Ascending aorta (tissue), 2 donors: ENCODE measurements at places on chromosomes 12 and 14.

DNA sequence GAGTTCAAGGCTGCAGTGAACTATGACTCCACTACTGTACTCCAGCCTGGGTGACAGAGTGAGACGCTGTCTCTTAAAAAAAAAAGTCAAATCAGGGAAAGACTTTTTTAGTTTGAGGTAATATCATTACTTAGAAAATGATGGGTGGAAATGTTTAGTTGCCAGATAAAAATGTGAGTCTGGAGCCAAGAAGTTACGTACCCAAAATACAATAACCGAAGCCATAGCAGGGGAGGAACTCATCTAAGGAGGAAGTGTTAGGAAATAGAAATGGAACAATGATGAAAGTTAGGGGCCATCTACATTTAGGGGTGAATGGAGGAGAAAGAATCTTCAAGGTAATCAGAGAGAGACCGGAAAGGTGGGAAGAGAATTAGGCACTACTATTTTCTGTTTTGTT, 98.8 kb downstream of the DACT1 start:
- no peak for DNase-seq

DNA sequence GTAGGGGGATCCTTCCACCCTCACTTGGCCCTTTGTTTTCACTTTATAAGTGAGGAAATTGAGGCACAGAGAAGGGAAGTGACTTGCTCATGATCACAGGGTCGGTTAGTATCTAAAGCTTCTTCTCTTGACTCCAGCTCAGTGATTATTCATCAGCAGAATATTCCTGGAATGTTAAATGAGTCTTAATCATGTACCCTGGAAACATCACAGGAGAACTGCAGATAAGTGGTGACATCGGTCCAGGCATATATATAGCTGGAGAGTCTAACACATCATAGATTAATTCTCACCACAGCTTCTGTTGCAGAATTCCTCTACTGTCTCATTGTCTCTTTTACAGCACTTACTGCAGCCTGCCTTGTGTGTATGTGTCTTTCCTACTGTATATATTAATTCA, 69.9 kb downstream of the PAH start:
- DNase-seq, result no peak

- no peak for DNase-seq
Measured at GRCh38 chr12:69437073-69437472, 33.1 kb upstream of the FRS2 start.

GRCh38 chr14:52797653-52798052, 6.2 kb upstream of the GNPNAT1 start:
- DNase-seq, result no peak

GRCh38 chr14:51428981-51429380, 188.9 kb downstream of the TMX1 start:
- no peak for DNase-seq

DNA sequence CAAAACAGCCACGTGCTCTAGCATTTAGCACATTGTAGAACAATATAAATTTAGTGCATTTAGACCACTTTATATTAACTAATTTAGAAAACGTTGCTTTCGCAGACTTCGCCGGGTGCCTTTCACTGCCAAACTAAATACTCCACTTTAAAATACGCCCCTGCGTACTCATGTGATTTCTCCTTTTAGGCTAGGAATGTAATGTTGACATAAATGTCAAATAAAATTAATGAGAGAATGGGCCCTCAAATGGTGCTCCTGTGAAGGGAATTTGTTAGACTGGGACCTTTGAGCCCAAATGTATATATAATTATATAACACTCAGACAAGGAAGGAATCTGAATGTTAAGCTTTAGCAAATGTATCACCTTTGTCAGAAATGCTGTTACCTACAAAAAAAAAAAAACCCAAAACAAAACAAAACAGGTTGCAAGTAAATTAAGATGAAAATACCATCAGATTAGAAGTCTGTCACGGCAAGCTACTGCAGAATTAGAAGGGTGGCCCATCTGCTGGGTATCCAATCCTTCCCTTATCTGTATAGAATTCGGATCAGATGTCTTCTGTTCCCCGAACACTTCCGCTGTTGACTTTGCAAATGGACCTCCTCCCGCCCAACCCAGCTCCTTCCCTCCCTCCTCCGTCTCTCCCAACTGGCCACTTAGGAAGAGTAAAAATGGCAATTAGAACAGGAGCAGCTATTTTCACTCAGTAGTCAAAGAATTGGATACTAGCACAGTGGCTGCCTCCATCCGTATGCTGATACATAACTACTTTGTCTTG, 159.3 kb upstream of the FOXN3 start:
- DNase-seq, result no peak

DNA sequence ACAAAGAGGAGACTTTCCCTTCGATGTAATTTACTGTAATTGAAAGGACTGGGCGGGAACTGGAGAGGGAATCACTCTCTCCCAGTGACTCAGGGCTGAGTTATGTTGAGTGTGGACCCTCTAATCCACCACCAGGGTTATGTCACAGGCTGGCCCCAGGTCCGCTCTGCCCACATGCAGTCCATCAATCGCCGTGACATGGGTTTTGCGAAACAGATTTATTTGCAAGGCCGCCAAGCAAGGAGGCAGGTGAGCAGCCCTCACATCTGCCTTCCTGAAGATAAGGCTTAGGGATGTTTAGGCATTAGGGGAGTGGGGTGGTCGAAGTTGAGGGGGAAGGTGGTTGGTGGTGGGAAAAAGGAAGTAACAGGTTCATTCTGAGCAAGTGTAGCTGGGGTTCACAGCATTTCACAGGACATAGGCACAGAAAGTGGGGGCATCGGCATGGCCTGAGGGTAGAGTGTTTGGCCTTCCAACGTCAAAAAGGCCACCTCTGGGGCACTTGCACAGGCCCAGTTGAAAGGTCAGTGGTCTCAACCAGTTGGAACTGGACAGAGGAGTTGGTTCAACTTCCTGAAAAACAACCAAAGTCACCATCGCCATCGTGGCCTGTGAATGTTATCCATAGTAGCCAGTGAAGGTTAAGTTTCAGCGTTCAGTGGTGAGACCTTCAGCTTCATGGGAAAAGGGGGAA, 66.9 kb downstream of the DNAH10 start:
- DNase-seq, result no peak

DNA sequence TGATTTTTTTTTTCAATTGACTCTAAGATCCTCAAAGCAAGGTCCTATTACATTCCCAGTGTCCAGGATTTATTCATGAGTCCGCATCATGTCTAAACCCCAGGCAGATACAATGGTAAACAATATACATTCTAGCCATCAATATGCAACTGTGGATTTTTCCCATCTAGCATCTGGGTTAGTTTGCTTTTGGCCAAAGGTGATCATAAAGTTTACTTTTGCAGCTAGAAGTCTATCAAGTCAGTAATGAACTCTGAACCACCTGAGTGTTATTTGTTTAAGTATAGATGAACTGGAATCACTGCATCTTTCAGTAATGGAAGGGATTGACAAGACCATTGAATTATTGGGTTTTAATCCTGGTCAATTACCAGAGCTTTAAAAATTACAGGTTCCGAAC, 80.8 kb downstream of the STON2 start:
- no peak for DNase-seq

DNA sequence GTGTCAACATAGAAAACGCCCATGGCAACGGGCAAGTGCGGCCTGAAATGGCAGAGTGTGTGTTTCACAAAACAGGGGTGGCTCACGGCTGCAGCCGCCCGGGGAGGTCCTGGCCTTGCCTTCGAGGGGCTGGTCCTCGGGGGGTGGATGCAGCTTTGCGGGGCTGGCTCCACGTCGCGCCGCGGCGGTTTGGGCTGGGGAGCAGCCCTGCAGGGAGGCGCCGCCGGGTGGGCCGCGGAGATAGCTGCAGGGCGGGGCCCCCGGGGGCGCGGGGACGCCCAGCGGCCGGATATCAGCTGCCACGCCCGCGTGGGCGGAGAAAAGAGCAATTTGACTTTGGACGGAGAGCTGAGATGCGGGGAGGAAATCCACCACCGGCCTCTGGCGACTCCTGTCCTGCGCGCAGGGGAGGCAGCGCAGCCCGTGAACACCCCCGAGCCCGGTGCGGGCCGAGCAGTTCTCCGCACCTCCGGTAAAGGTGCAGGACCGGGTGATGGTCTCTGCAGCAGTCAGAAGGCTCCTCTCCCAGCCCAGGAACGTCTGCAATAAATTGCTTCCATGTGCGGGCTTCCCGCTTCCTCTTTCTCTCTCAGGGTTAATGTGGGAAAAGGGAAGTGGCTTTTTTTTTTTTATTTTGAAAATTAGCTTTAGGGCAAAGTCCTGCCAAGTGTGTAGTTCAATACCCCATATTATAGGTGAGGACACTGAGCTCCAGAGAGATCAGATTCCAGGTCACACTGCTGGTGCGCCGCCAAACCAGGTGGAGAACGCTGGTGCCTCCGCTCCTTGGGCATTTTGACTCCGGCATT, 110.5 kb downstream of the ARF6 start:
- peak; percentile 33 for DNase-seq

DNA sequence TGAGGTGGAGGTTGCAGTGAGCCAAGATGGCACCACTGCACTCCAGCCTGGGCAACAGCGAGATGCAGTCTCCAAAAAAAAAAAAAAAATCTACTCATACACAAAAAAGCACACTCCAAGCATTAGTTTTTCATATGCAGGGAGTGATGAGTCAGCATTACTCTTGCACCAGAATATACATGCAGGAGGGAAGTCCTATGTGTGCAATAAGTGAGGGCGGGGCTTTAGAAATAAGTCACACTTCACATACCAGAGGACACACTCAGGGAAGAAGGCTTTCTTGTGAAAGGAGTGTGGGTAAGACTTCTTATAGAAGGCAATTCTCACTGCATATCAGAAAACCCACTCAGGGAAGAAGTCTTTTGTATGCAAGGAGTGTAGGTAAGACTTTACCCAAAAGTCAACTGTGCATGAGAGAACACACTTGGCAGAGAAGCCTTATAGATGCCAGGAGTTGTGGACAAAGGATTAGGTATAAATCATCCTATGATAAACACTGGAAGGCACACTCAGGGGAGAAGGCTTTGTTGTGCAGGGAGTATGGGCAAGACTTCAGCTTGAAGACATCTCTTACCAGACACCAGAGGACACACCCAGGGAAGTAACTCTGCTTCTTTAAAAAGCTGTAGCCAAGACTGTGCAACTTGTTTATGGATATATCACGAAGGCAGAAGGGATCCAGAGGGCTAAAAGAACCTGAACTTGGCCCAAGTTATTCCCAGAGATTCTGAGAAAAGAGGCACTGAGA, 50.5 kb downstream of the ATF7 start:
- no peak for DNase-seq

GRCh38 chr14:38874721-38875120, 228.3 kb downstream of the SEC23A start:
- no peak for DNase-seq

DNA sequence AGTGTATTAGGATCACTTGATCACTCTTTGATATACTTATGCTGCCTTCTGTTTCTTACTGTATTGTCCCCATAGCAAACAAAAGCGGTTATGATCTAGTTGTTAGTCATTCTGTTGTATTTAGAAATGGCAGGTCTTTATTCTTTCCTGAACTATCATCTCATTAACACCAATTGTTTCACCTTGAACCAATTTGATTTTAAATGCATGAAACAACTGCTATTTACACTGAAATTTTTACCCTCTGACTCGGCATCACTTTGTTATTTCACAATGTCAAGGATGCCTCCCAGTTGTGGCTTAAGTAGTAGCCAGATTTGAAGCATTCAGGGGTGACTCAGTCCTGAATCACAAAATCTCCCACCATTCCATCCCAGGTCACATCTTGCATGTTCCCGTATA, 303.5 kb downstream of the EGLN3 start:
- no peak for DNase-seq

DNA sequence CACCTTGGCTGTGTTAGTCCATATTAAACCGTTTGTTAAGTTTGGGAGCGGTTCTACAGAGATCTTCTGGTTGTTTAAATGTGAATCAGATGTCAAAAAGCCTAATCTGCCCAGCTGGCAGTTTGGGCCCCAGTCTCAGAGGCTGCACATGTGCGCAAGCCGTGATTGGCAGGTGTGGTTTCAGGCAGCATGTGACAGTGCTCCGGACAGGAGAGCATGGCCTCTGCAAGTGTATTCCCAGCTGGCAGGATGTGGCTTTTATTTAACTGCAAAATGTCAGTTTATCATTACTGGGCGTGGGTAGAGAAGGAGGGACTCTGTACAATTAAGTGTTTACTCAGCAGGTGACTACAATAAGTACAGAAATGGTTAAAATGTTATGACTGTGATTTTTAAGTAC, 77.5 kb downstream of the PELI2 start:
- no peak for DNase-seq

DNA sequence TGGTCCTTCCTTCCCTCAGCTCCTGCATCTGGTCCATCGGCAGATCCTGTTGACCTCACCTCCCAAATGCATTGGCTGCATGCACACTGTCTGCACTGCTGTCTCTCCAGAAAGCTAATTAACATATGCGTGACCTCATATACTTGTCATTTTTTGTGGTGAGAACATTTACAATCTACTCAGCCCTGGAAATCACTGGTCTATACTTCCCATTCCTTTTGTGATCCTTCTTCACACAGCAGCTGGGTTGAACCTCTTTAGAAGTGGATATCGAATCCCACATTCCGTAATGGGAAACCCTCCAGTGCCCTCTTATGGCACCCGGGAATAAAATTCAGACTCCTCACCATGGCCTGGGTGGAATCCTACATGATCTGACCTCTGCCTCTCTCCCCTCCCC, 45.0 kb downstream of the SMOC1 start:
- no peak for DNase-seq

DNA sequence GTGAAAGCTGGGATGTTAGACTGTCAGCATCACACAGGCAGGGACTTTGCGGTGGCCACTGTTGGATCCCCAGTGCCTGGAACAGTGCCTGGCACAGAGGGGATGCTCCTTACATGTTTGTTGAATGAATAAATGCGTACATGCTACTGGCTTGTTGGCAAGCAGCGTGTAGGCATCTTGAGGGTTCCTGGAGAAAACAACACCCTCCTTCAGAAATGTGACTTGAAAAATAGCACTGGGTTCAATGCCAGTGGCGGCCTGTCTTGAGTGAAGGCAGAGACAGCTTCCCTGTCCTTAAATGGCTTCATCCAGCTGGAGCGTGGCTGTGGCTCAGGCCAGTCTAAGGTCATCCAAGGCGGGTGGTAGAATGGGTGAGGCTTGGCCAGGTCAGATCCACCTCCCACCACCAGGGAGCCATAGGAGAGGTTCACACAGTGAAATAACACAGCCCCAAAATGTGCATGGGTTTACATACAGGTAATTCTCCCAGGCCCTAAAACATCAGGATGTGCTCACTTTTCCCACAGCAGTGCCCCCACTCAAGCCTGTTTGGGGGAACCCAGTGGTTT, 171.4 kb downstream of the PHETA1 start:
- no peak for DNase-seq

GRCh38 chr14:78007160-78007559, 163.0 kb upstream of the NRXN3 start:
- DNase-seq, result no peak

DNA sequence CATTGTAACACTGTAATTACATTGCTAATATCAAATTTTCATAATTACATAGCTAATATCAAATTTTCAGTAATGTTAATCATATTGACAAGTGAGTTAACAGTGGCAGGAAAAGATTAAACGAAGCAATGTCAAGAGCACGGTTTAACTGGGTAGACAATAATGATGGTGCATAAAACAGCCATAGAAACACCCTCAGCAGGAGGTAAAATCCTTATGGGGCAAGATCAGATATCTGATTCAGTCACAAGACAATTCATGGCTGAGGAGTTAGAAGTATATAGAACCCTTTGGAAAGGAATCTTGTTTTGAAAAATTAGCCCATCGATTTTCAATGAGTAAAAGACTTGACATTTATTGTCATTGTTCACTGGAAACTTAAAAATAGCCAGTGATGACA, 190.6 kb downstream of the SLC2A13 start:
- no peak for DNase-seq

GRCh38 chr14:78327426-78328221, 157.5 kb downstream of the NRXN3 start:
- no peak for DNase-seq

- DNase-seq, result no peak
Measured at GRCh38 chr14:92507174-92507768, 6.3 kb upstream of the RIN3 start.
